Smooth muscle cell of the brain vasculature (primary cell): ENCODE measurements at places on chromosomes 16 and 17.

GRCh38 chr17:3008336-3009288 is 54.8 kb downstream of the OR1D5 start:
- no peak for DNase-seq

GRCh38 chr17:77101521-77102410 is 39.0 kb upstream of the SEC14L1 start:
- DNase-seq: no peak

- DNase-seq: no peak
Observed at GRCh38 chr17:28170771-28171170, 128.3 kb downstream of the NLK start.

DNA sequence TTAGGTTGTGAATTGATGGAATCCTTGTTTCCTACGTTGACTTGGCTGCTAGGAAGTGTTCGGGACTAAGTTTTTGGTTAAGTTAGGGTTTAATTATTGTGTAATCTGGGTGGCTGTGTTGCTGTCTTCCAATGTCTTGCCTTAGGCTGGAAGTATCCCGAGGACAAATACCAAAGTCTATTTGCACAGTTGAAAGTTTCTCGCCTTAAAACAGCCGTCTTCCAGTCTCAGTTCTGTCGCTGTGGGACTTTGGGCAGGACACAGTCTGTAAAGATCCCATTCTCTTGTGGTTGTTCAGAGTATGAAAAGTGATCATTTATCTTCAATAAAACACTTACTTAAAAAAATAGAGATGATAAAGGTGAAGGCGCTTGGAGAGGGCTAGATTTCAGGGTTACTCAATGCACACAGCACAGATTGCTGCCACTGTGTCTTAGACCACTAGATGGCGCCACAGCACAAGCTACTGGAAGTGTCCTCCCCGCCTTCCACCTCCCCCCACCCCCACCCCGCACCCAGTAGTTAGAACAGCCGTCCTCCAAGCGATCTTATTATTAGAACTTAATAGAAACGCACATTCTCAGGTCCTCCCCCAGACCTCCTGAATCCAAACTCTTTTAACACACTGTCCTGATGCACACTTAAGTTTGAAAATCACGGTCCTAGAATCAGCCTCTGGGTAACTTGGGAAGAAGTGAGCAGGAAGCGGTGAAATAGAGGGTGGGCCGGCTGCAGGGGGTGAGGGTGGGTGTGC is 45.8 kb downstream of the AKAP1 start:
- DNase-seq: peak; percentile 67

DNA sequence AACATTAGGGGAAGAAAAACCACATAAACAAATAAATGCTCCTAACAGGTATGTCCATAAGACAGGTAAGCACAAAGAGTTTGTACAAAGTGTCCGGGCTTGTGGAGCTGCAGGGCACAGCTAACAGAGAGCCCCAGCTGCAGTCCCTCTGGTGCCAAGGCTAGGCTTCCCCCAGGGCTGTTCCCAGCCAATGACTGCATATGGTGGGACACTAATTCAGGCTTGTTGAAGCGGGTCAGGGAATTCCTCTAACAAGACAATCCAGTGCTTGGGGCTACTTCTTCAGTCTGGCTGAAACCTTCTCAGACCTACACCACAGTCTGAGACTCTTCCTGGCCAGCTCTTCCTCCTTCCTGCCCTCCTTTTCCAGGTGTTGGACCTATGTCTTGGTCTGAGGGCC is 51.7 kb upstream of the ALDH3A1 start:
- DNase-seq: no peak

DNA sequence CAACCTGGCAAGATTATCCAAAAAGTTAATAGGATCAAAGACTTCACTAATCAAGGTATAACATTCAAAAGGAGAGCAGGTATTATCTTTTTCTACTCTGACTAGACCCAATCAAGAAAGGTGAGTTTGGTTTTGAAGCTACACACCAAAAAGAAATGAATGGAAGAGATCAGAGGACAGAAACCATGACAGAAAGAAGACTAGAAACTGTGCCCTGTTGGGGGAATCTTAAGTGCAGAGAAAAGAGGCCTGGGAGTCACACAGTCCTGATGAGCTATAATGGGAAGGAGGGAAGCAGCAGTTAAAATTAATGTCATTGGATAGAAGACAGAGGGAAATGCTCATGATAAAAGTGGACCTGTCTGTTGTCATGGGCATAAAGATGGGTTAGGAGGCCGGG is 17.3 kb downstream of the ZZEF1 start:
- no peak for DNase-seq

DNA sequence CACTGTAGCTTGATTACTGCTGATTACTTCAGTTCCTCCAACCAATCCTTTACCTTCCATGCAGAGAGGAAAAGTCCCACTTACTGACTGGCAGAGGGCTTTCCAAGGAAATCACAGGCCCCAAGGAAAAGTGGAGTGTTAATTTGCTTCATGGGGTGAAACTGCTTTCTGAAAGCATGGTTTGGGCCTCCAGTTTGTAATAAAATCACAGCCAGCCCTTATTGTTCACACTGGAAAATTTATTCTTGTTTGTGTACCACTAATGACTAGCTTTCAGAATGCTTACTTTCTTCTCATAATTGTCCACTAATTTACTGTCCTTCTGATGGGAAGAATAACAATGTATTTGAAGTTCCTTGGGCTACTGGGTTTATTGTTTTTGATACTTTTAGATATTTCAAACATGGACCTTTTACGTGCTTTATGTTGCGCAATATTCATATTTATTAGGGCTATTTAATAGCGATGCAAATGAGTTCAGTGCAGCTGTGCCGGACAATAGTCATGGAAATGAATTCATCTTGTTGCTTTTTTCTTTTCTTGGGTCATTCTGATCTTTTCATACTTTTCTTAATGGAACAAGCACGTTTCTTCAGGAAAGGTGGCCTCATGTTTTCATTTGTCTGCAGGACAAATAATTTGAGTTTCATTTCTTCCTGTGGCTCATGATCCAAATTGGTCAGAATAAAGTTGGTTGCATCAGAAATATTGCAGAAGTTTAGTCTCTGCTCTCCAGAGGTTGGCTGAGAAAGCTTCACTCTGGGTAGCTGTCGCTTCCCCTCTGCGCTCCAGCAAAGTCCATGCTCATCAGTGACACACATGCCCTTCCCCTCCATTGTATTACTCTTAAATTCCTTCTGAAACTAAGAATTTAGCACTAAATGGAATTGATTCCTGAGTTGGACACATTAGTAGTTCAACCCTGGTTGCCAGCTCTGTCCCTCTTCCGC is 128.7 kb downstream of the PRKCA start:
- no peak for DNase-seq
